ENCODE measurements at places on chromosomes 2 and 18.

DNA sequence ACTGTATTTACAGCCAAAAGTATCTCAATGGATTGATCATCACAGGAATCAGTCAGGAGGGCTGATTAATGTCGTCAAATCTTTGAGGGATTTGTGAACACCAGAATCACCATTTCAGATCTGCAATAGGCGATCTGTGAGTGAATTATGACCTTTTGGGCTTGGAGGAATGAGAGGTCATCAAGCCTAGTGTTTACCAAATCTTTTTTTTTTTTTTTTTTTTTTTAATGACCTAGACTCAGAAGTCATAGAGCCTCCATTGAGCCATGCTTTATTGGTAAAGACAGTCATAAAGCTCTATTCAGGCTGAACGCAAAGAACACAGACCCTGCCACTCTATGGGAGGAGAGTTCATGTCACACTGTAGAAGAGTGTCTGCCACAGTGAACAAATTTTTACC lies 97.7 kb downstream of the SOCS6 start:
- DNase-seq, result no peak

DNA sequence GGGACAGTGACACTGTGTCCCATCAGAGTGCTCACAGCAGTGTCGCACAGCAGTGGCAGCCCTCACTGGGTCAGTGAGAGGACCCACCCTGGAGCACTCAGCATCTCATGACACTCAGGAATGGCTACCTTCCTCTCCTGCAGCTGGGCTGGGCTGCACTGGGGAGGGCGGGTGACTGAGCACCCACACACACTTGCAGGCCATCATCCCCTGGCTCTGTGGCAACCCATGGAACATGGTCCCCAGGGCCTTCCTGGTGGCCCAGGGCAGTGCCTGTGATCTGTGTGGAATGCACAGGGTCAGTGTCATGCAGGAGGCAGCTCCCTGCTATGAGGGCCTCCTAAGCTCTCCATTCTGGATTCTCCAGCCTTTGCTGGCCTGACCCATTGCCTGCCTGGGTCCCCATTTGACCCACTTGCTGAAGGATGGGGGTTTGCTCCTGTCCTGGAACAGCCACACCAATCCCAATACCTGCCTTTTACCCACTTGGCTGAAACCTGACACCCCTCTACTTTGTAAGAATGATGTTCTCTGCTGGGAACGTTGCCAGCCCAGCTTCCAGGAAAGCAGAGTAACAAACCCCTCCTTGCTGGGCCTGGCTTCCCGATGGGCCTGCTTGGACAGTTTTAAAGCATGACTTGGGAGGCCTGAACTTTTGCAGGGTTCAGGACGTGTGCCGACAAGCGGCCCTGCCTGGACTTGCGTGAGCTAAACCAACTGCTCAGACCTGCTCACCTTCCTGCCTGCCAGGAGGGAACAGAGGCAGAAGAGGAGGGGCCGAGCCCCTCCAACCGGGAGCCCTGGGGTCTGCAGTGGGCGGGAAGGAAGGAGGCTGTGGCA lies 13.7 kb downstream of the HS6ST1 start:
- peak; percentile 42 for DNase-seq

DNA sequence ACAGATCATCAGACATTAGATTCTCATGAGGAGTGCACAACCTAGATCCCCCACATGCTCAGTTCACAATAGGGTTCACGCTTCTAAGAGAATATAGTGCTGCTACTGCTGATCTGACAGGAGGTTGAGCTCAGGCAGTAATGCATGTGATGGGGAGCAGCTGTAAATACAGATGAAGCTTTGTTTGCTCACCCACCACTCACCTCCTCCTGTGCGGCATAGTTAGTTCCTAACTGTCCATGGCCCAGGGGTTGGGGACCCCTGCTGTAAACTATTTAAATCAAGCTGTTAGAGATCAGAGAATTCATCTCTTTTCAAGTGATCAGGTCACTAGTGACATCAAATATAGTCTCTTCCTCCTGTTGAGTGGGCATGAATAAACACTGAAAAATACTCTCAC lies 88.8 kb upstream of the ACVR2A start:
- DNase-seq, result no peak

DNA sequence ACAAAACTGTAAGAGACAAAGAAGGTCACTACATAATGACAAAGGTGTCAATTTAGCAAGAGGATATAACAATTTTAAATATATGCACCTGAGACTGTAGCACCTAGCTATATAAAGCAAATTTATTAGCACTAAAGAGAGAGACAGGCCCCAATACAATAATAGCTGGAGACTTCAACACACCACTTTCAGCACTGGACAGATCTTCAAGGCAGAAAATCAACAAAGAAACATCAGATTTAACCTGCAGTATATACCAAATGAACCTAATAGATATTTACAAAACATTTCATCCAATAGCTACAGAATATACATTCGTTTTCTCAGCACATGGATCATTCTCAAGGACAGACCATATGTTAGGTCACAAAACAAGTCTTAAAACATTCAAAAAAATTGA lies 14.7 kb downstream of the MC2R start:
- DNase-seq, result no peak

- DNase-seq, result no peak
Measured at GRCh38 chr2:215883799-215884198, 129.6 kb downstream of the MREG start.

Measured in NCI-H774 (cell line).